ENCODE measurements at places on chromosomes 6 and 20.

GRCh38 chr20:13041574-13042457, 33.0 kb downstream of the SPTLC3 start:
- no peak for DNase-seq

DNA sequence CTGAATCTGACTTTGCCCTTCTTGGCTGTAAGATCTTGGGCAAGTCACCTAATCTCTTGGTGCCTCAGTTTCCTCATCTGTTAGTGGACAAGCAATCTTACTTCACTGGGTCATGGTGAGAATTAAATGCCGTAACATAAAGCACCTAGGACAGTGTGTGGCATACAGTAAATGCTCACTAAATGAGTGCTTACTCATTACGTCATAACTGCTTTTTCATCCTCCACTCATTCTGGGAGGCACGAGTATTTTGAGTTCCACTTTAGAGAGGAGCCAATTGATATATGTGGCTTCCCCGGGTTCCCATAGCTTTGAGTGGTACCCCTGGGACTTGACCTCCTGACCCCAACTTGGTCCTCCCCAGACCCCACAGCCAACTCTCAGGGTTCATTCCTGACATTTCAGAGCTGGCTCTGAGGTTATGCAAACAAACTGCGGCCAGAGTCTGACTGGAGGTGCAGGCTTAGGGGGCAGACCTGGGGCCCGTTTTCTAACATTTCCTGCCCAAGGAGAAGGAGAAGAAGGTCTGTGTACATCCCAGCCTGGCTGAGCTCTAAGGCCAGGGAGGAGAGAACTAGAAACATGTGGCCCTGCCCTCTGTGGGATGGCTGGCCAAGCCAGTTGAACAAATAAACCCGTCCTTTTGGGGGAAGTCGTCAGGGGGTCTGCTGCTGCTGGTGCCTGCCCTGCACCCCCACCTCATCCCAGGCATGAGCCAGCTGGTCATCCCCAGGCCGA, 5.8 kb downstream of the ANGPT4 start:
- DNase-seq = no peak

DNA sequence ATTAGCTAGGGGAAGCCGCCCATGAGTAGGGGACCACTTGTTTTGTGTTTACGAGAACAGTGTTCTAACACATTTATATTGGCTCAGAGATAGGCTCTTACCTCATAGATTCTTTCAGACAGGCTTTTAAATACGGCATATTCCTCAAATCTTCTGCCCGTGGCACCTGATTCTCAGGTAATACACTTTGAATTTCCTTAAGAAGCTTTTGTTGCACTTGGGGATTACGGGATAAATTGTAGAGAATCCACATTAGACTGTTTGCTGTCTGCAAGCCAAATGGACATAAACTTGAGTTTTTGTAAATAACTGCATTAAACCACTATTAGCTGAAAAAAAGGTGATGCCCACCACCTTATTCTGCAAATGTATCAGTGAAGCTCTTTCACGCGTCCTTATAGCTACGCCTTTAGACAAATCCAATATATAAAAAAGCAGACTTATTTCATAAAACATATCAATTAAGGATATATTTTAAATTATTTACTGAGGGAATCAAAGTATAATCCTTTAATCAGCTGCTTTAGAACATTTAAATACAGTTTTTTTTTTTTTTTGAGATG, 14.8 kb downstream of the CYP24A1 start:
- DNase-seq = no peak

DNA sequence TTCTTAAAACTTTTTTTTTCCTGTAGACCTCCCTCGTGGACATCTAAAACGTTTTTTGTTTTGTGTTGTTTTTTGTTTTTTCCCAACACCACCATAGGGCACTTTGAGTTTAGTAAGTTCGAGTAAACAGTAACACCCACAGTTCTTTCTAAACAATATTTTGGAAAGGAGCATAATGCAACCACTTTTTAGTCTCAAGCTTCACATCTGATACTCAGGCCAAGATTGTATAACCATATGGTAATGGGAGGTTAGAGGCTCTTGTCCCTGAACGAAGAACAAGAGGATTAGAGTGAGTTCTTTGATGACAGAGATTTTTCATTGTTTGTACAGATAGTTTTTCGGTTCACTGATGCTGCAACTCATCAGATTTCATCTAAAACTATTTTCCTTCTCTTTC, 144.6 kb downstream of the MTHFD1L start:
- no peak for DNase-seq

- no peak for DNase-seq
These were observed 30.5 kb downstream of the ZNF334 start for GRCh38 chr20:46482864-46483263.

DNA sequence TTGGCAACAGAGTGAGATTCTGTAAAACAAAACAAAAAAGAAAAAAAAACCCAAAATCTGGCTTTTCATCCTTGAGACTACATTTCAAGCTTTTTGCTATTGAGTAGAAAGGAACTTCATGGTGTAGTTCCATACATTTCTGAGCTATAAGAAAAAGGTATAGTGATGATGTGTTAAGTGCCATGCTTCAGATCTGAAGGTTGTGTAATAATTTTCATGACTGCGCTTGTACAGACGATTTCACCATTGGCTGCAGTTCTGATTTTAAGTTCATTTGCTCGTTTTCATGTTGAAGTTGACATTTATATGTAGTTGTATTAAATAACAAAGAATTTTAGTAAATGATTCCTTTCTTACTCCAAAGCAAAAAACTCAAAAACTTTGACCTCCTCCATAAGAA, 247.6 kb downstream of the ARID1B start:
- DNase-seq = no peak

GRCh38 chr20:1166948-1167720, 17.6 kb downstream of the TMEM74B start:
- DNase-seq = no peak

DNA sequence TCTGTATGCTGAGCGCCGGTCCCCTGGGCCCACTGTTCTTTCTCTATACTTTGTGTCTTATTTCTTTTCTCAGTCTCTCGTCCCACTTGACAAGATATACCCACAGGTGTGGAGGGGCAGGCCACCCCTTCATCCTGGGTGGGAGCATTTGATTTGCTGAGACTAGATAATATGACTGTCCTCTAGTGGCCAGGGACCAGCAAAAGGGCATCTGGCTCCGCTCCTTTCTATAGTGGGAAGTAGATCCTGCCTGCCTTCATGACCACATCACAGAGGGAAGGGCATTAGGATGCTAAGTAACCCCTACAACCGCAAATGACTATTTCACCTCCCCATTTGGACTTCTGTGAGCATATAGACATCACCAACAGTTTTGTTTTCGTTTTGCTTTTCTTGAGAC, 64.5 kb downstream of the TRMT6 start:
- DNase-seq = no peak

DNA sequence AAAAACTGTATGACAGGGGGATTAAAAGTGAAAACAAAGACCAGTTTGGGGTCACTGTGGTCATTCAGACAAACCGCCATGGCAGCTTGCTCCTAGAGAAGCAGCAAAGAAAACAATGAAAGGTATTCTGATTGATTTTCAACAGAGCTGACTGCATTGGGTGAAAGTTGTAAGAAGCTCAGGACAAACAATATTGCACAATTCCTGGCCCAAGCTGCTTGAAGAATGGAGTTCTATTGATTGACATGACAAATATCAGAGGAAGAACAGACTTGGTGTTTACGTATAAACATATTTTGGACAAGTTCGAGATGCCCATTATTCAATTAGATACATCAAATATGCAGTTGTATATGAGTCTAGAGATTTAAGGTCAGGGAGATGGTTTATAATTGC, 62.0 kb downstream of the TRIM38 start:
- no peak for DNase-seq

DNA sequence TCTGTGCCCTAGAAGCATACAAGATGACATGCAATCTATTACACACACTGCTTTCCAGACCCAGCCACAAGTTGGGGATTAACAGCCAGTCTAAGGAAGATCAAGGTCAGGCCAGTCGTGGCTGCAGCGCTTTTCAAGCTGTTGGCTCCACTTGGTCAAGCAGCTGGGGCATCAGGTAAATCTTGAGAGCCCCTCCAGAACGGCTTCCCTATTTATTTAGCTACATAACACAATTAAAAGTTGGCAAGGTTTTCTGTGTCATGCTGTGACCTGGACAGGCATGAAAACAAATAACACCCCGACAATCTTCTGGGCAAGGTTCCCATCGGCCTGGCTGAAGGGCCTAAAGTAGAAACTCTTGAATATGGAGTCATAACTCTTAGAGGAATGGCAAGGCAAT, 524.3 kb downstream of the PRKN start:
- no peak for DNase-seq

- DNase-seq = no peak
These were observed 420 bp downstream of the SOX4 start for GRCh38 chr6:21593927-21594415.

Measured in renal pelvis (tissue), 12 donors.